ENCODE measurements at places on chromosomes 16 and 17. TPM values are rescaled to one million over a fixed set of nuclear protein-coding genes. Genes with fewer than 3 reads are reported as not detected.

The KRTAP17-1 gene
- total RNA-seq, result 1.0 TPM

- DNase-seq, result no peak
These were observed 31.4 kb upstream of the ZNF750 start for GRCh38 chr17:82871056-82871775.

DNA sequence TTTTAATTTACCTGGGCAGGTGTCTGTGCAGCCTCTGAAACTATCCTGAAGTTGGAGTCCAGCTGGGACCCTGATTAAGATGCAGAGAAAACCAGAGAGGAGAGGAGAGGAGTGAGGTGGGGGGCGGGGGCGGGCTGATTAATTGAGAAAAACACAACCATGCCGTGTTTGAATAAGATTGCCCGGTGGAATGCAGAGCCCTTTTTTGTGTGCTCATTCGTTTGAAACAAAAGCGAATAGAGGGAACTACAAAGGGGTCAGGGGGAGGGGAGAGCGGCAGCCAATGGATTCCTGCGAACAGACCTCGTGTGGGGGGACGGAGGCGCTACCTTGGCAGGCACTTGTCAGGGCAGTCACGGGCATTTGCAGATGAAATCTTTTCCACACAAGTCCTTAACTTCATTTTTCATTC, 355.8 kb downstream of the SOX9 start:
- DNase-seq, result no peak

The GSDMA gene
- not detected for total RNA-seq

The KCNH4 gene
- not detected for total RNA-seq

DNA sequence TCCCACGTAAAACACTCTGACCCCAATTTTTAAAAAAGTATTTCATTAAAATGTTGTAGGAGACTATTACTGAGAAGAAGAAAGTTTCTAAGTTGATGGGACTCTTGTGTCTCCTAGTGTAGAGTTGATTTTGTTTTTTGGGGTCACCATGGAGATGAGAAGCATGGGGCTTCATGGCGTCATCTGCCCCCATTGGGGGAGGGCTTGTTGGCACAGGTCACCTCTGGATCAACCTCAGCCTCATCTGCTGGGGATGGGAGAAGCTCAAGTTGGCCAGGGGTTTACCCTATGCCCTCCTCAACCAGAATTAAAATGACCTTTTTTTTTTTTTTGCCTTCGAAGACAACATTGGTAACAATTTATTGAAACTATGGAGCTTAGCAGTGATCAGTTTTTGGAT, 28.3 kb downstream of the MSI2 start:
- no peak for DNase-seq

- no peak for DNase-seq
These were observed 73.7 kb downstream of the USP22 start for GRCh38 chr17:20968913-20969616.

DNA sequence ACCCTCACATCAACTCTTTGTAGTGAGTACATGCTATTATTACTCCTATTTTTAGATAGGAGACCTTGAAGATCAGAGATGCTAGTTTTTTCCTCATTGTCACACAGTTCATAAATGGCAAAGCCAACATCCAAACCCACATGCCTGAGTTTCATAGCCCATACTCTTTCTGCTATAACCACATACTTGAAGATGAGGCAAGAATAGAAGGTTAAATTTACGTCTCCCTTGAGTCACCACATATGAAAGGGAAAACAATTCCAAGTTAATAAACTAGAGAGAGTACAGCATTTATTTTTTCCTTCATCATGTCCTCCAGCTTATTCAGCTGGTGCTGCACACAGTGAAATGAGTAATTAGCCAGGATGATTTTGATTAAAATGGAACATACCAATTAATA, 23.7 kb downstream of the NUDT7 start:
- DNase-seq, result no peak

DNA sequence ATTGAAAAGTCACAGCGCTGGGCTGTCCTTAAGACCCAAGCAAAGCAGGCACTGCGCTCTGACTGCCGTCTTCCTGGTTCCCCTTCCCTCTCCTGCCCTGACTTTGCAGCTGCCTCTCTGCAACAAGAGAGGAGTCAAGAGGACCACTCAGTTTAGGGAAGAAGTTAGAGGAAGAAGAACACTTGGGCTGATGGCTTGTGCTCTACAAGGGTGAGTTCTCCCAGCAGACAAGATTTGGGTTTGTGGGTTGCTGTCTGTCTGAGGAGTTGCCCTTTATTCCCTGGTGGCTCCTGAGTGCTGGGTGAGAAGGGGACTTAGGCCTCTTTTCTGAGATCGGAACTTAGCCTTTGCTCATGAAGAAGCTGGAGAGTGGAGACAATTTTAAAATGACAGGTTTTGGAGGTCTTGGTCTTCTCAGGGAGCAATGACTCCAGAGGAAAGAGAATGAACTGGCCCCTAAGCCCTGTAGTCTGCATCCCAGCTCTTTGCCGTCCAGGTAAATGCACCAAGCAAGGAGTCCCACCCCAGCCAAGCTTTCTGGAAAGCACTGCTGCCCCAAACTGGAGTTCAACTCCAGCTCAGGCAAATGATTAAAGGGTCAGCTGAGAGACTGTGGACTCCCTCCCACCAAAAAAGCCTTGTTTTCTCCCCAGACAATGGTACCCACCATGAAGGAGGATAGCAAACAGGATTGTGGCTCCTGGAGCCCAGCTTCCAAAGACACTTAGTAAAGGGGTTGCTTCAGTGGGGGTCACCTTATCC, 2.7 kb upstream of the HOXB9 start:
- DNase-seq, result no peak

The SPN gene
- total RNA-seq, result 0.62 TPM

GRCh38 chr17:177155-177554, 4.3 kb downstream of the DOC2B start:
- no peak for DNase-seq

The GALR2 gene
- not detected for total RNA-seq

- DNase-seq, result no peak
These were observed 78.2 kb upstream of the NOL11 start for GRCh38 chr17:67639555-67639954.

DNA sequence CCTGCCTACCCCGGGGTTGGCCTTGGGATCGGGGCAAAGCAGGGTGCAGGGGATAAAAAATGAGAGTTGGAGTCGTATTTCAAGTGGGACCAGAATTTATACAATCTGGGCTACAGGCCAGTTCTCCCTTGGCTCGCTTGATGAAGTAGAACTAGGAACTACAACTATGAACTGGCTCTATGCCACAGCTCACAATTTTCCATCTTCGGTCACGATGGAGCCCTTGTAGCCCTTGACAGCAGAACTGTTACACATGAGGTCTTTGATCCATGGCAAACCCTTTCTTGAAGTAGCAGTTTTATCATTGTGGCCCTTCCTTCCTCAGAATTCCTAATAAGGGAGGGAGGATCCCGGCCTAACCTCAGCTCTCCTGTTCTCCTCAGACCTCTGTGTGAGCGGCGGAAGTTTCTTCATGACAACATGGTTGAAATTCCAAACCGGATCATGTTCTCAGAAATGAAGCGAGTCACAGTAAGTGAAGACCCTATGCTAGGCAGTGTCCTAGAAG, 17.1 kb downstream of the LIG3 start:
- peak; percentile 88 for DNase-seq

The ANKRD40CL gene
- not detected for total RNA-seq

DNA sequence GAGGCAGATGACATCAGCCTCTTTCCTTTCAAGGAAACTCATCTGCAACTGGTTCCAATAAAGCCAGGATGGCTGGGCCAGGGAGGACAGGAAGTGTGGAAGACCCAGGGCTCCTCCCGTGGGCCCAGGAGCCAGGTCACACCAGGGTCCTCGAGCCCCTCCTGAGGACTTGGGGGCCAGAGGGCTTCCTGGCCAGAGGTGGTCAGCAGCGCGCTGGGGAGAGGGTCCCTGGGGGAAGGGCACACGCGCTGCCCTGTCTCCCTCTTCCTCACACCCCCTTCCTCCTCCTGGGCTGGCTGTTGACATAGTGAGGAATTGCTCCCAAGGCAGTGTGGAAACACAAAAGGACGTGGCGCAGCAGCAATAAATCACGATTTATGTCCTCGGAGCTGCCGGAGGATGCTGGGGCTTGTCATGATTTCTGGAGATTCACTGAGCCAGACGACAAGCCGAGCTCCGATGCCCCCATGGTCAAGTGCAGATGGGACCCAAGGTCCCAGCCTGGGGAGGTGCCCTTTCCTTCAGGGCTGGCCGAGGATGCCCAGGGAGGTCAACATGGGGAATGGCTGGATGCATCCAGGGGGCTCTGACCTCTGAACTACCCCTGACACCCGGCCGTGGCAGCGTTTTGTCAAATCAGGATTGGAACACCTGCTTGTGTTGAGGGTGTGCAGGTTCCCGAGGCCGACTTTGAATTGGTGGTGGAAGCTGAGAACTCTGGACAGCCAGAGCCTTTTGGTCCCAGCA, 152.6 kb downstream of the IRF8 start:
- DNase-seq, result peak; percentile 37

- DNase-seq, result peak; percentile 17
These were observed 66.3 kb downstream of the BPTF start for GRCh38 chr17:67891481-67892119.

GRCh38 chr17:64448665-64449512, at the start of gene MILR1:
Gene MILR1 (plus strand): TSS chr17:64449115. CDS start chr17:64449169, 54 bp downstream.
- DNase-seq, result peak; percentile 15

DNA sequence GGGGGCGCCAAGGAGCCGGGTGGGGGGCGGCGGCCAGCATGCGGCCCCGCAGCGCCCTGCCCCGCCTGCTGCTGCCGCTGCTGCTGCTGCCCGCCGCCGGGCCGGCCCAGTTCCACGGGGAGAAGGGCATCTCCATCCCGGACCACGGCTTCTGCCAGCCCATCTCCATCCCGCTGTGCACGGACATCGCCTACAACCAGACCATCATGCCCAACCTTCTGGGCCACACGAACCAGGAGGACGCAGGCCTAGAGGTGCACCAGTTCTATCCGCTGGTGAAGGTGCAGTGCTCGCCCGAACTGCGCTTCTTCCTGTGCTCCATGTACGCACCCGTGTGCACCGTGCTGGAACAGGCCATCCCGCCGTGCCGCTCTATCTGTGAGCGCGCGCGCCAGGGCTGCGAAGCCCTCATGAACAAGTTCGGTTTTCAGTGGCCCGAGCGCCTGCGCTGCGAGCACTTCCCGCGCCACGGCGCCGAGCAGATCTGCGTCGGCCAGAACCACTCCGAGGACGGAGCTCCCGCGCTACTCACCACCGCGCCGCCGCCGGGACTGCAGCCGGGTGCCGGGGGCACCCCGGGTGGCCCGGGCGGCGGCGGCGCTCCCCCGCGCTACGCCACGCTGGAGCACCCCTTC, 484 bp downstream of the FZD2 start:
- DNase-seq, result peak; percentile 60

GRCh38 chr16:8489580-8489979, 100.7 kb downstream of the TMEM114 start:
- DNase-seq, result no peak

DNA sequence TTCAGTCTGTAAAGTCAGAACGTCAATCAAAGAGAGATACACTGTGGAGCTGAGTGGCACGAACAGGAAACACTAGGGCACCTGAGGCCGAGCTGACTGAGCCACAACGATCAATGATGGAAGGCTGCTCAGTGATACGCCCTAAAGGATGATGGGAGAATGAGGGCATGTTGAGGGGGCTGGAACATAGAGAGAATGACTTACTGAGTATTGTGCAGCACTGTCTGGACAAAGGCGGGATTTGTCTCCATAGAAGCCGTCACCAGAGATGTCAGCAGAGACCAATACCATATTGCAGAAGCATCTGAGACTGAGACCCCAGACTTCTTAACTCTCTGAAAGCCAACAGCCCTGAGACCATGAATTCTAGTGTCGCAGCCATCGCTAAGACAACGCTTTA, 33.4 kb downstream of the ZZEF1 start:
- DNase-seq, result no peak

The CES5A gene
- total RNA-seq, result not detected

The LCAT gene
- total RNA-seq, result 7.3 TPM

DNA sequence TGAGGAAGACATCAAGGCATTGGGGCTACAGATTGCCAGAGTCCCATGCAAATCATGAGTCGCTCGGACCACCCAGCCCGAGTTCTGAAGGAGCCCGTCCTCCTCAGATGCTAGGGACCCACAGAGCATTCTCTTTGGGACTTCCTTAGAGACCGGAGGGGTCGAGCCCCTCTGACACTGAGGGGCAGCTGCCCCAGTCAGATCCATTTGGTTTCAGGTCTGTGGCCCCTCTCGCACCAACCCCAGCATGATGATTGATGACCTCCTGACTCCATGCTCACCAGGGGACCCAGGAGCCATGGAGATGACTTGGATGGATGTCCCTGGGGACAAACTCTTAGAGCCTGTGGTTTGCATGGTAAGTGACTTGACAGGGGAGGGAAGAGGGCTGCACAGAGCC, 8.0 kb downstream of the PDF start:
- no peak for DNase-seq

The TMC5 gene
- total RNA-seq, result 0.72 TPM

DNA sequence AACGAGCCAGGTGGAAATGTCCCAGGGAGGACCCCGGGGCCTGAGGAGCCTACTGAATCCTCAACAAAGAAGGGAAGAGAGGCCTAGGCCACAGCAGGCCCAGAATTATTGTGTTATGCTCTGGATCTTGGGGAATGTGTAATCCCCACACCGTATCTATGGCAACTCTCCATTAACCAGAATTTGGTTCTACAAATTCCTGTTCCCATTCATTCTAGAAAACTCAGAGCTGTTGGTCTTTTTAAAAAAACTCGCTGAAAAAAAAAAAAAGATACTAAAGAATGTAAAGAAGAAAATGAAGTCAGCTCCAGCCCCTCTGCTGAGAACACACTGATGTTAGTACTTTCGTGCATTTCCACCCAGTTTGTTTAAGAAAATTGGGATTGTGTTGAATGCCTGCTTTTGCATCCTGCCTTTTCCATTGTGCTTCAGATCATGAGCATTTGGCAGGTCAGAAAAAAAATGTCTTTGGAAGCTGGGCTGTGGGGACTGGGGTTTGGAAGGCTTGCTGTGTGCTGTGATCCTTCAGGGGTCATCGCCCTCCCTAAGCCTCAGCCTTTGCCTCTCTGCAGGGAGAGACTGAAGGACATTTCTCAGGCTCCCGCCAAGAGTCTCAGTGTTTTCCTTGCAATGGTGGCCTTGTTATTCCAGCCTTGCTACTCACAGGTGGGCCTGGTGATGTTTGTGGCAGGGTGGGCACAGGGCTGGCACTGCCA, 69.5 kb downstream of the SREBF1 start:
- no peak for DNase-seq

GRCh38 chr16:87790292-87791100, 24.7 kb upstream of the KLHDC4 start:
- peak; percentile 78 for DNase-seq

- peak; percentile 97 for DNase-seq
These were observed at the start of gene MTSS2 for GRCh38 chr16:70685938-70686375. Gene MTSS2 (minus strand): TSS chr16:70686053. CDS start chr16:70685791, 262 bp downstream.

The SPATA22 gene
- total RNA-seq, result not detected

DNA sequence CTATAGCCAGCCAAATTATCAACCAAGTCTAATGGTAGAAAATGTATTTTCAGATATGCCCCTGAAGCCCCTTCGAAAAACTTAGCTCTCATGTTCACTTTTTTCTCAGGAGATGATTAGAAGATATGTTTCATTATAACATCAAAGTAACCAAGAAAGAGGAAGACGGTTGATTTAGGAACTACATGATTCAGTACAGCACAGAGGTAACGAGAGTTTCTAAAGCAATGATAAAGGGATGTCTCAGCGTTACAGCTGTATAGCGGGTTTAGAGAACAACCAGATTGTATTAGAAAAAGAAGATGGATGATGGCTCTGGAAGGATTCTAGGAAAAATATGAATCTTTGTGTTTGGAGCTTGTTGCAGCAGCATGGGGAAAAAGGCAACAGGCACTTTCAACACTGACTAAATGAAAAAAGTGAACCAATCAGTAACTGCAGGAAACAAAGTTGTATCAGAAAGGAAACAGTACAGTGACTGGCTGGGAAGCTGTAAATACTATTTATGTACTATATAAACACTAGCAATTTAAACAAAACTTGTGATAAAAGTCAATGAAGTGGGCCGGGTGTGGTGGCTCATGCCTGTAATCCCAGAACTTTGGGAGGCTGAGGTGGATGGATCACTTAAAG, 21.5 kb downstream of the MBTD1 start:
- no peak for DNase-seq

The TEDC2 gene
- 3.4 TPM for total RNA-seq
